Pulmonary artery endothelial cell (primary cell): ENCODE measurements at places on chromosomes 16 and 17.

DNA sequence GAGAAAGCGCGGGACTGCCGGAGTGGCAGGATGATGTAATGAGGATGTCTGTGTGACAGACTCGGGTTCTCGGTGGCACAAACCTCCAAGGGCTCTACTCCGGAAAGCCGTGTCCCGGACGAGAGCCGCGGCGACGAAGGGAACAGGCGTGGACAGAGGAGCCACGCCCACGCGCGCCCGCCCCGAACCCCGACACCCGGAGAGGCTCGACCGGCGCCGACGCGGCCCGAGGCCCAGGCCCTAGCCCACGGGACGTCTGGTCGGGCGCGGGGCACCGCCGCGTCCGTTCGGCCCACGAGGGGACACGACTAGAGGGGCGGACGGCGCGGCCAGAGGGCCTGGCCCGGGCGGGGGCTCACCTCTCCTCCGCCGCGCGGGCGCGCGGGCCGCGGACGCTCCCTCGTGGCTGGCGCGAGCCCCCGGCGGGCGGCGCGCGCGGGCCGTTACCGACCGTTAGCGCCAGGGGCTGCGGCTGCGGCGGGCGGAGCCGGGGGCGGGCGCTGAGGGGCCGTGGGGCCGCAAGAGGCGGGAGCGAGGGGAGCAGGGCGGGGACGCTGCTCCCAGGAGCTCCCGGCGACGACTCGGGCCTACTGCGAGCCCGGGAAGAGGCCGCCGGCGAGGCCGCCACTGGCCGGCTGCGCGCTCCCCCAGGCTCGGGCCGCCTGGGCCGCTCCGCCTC is 2.1 kb upstream of the IRX5 start:
- no peak for DNase-seq

DNA sequence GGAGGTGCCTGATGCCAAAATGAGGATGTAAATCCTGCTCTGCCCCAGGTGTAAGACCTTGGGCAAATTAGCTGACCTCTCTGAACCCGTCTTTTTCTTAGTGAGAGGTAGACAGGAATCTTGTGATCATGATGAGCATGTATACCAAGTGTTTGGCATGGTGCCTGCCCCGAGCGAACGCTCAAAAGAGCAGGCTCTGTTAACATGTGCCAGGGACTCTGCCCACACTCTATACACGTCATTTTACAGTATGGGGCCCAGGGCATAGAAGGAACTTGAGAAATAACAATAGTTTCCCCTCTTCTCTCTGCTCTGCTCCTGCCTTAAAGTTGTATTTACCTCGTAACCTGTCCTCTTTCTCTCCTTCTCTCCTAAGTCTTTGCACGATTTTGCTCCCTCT is 9.3 kb upstream of the MAF start:
- DNase-seq = no peak

DNA sequence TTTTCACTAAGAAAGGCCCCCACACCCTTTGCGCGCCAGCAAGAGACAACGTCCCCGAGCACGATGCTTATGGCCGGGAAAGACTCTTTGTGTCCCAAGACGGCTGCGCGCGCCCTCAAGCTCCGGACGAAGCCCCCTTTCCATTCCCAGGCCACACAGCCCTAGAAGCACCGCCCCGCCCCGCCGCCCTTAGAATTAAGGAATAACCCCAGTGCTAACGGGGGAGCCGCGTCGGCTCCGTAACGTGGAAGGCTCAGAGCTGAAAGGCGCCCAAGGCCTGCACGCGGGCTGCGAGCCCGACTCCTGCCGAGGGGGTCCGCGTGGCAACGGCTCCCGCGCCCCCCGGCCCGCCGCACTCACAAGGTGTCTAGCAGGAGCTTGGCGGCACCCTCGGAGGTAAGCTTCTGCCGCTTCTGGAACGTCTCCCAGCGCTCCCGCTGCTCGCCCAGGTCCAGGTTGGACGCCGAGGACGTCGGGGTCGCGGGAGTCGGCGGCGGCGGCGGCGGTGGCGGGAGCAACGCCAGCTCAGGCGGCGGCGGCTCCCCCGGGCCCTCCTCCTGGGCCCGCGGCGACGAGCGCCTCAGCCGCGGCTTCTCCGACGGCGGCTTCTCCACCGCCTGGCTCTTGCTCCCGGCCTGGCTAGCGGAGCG is 477 bp downstream of the CENPV start:
- DNase-seq = no peak

DNA sequence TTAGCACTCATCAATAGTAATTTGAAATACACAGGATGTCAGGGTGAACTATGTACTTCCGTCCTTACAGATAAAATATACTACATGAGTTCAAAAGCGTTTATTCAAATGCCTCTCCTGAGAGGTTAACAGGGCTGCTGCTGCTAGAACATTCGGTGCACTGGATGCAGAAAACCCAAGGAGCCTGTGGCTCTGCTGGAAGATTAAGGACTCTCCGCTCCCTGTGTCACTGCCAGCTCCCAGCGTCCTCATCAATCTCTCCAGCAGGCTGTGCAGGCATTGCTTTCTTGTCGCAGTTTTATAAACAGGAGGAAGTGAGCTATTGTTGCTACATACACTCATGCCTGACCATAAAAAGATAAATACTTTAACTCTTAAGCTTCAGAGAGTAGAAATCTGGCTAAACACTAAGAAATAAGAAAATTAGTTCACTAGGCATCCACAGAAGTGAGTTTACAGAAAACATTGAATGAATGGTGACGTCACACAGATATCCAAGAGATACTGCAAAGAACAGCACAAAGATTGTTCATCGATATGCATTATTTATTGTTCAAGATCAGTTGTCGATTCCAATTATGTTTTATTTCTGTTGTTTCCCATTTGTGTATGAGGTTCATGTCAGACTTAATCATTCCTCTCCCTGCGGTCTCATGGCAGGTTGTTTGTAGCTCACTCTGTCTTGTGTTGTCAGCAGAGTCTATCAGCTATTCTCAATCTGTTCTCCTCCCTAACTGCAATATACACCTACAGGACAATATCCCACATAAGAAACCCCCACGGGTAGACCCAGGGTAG is 127.9 kb upstream of the MON1B start:
- no peak for DNase-seq

DNA sequence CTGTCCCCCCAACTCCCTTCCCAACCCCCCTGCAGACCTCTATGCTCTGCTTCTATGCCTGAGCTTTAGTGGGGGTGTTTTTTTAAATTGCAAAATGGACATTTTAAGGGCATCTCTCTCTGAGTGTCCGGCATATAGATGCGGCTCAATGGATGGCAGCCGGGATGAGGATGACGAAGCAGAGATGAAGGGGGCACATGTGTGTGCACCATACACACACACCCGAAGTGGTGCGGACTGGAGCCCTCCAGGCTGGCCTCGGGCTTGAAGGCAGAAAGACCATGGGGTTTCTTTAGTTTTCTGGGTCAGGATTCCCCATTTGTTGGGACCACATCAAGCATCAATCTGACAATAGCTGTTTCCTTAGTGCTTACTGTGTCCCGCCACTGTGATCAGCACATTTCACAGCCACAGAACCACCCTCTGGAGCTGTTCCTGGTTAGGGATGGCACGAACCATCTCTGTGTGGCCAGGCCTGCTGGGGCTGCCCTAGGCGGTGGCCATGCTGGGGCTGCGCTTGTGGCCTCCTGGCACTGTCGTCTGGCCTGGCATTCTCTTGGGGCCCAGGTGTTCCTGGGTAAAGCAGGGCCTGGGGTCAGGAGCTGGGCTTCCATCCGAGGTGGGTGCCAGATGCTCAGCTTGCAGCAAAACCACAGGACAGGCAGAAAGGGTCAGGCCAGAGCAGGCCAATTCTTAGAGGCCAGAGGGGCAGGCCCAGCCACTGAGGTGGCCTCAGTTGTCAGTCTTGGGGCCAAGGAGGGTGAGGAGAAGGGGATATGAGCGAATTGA is 49.9 kb downstream of the NT5M start:
- DNase-seq = no peak

- no peak for DNase-seq
Observed at GRCh38 chr17:79080761-79081290, 6.2 kb downstream of the ENGASE start.

DNA sequence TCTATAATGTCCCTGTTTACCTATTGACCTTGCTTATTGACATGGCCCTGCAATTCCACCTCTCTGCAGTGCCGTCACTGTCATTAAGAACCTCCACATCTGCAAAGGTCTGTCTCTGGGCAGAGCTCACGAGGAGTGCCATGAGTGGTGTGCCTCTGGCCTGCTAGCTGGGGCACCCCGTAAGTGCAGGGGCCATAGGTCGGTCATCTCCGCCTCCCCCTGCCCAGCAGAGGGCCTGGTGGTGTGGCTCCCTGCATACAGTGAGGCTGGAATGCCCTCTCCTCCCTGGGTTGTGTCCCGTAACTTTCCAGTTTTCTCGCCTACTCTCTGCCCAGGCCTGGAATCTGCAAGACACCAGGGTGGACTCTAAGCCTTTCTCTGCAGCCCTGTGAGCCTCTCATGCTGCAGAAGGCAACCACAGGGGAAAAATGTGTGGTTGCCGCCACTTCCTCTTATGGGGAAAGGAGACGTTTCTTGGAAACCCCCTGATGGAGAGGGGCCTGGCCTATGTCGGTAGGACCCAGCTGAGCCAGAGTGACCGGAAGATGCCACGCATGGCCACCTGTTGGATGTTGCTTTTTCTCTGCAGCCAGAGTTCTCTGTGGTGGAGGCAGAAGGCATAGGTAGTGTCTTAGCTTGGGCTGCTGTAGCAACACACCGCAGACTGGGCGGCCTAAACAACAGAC is 2.7 kb upstream of the SNX20 start:
- no peak for DNase-seq

- no peak for DNase-seq
Observed at GRCh38 chr16:11033629-11034420, 89.5 kb downstream of the CLEC16A start.
